ENCODE measurements at places on chromosomes 11 and 22. TPM values are rescaled to one million over a fixed set of nuclear protein-coding genes. Genes with fewer than 3 reads are reported as not detected.

OR4D5 gene
- not detected for polyA plus RNA-seq

ANO9 gene
- 1.6 TPM for polyA plus RNA-seq

POU2AF1 gene
- 2.7 TPM for polyA plus RNA-seq

BACE1 gene
- 50.4 TPM for polyA plus RNA-seq

OR2D3 gene
- polyA plus RNA-seq = not detected

RFPL1 gene
- polyA plus RNA-seq = 1.4 TPM

TBX1 gene
- 18.1 TPM for polyA plus RNA-seq

NTM gene
- polyA plus RNA-seq = 1.8 TPM

ZP1 gene
- 11.2 TPM for polyA plus RNA-seq

DMC1 gene
- polyA plus RNA-seq = 18.3 TPM

Data from testis (tissue), 5 donors.